Skin of body (tissue), 3 donors: ENCODE measurements at places on chromosomes 13 and 19. TPM values are rescaled to one million over a fixed set of nuclear protein-coding genes. Genes with fewer than 3 reads are reported as not detected.

MYO1F gene
- 12.0 TPM for total RNA-seq

ZNF83 gene
- 78.2 TPM for total RNA-seq

SIGLEC7 gene
- total RNA-seq, result 0.49 TPM

PSG11 gene
- total RNA-seq, result 0.10 TPM

ZNF8 gene
- total RNA-seq, result 6.7 TPM

NCAN gene
- 0.49 TPM for total RNA-seq

DACT3 gene
- total RNA-seq, result 6.7 TPM

MUC16 gene
- total RNA-seq, result 0.49 TPM
